ENCODE measurements at places on chromosomes 4 and X.

GRCh38 chrX:101659601-101660063, at the start of gene ARMCX2:
TSS of gene ARMCX2 (minus strand) at chrX:101659850. CDS start at chrX:101657588, 2,262 bp downstream.
- H3K27me3 ChIP-seq, result peaks cover 19% of the 10 kb centered on the region
- peaks cover 6% of the 10 kb centered on the region for H3K4me1 ChIP-seq
- peaks cover 3% of the 10 kb centered on the region for H3K36me3 ChIP-seq
- peak within 1 kb of the TSS; percentile 81 for H3K27ac ChIP-seq
- no peak for DNase-seq
- peak within 1 kb of the TSS; percentile 81 for H3K4me3 ChIP-seq

DNA sequence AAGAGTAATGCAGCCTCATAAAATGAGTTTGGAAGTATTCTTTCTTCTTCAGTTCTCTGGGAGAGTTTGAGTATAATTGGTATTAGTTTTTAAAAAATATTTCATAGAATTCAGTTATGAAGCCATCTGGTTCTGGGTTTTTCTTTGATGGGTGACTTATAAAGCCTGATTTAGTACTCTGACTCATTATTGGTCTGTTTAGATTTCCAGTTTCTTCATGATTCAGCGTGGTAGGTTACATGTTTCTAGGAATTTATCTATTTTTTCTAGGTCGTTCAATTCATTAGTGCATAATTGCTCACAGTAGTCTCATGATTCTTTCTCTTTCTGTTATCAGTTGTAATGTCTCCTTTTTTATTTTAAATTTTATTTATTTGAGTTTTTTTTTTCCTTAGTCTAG, 111.2 kb downstream of the CEP44 start:
- H3K36me3 ChIP-seq, result no peaks in the 10 kb centered on the region
- H3K4me1 ChIP-seq, result no peaks in the 10 kb centered on the region
- no peak overlapping the region for H3K4me3 ChIP-seq
- DNase-seq, result no peak
- H3K27me3 ChIP-seq, result no peaks in the 10 kb centered on the region

GRCh38 chrX:13569479-13570260, at the start of gene EGFL6:
TSS of gene EGFL6 (plus strand) at chrX:13569601. CDS start at chrX:13569862, 261 bp downstream.
- H3K27me3 ChIP-seq, result peaks cover 33% of the 10 kb centered on the region
- peak within 1 kb of the TSS; percentile 67 for H3K4me3 ChIP-seq
- H3K4me1 ChIP-seq, result peaks cover 2% of the 10 kb centered on the region
- no peak within 1 kb of the TSS for H3K27ac ChIP-seq

GRCh38 chr4:121728798-121729226, 32.0 kb upstream of the ANXA5 start:
- no peak for DNase-seq
- no peak overlapping the region for H3K27ac ChIP-seq
- H3K36me3 ChIP-seq, result no peaks in the 10 kb centered on the region
- H3K27me3 ChIP-seq, result peaks cover 9% of the 10 kb centered on the region

- H3K4me3 ChIP-seq, result no peak overlapping the region
- no peak for DNase-seq
- no peaks in the 10 kb centered on the region for H3K4me1 ChIP-seq
- H3K27me3 ChIP-seq, result no peaks in the 10 kb centered on the region
- H3K36me3 ChIP-seq, result peaks cover 7% of the 10 kb centered on the region
- no peak overlapping the region for H3K27ac ChIP-seq
Measured at GRCh38 chrX:23844502-23845138, 61.6 kb downstream of the SAT1 start.

DNA sequence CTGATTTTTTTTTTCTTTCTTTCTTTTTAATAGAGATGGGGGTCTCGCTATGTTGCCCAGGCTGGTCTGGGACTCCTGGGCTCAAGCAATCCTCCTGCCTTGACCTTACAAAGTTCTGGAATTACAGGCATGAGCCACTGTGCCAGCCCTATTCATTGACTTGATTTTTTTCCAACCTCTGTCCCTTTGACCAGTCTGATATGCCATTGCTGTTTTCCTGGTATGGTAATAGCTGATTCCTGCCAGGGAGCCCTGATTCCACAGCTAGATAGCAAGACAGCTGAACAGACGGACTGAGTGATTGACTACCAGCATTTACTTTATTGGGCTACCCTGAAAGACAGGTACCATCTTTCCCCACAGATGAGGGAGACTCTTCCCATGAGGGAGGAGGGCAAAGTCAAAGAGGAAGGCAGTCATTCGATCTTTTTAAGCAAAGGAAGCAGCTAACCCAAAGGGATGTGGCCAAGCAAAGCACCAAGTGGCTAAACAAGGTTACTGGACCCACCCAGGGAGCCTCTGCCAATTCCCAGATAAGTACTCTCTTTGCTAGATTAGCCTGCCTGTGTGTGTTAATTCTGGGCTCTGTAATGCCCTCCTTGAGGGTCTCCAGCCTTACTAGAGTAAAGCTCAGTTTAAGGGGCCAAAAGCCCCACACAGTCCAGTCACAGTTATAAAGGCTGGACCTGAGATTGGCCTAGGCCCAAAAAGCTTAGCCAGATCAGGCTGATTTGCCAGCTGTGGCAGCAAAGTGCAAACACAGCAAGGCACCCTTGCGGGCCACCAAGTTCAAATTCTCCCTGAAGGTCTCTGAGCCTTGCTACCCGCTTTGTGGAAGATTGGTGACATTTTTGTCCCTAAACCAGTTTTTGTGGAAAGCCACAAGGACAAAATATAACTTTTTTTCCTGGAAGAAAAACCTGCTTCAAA, 192.4 kb upstream of the GPC4 start:
- H3K27ac ChIP-seq, result no peak overlapping the region
- H3K27me3 ChIP-seq, result no peaks in the 10 kb centered on the region
- DNase-seq, result no peak
- no peaks in the 10 kb centered on the region for H3K36me3 ChIP-seq
- H3K4me1 ChIP-seq, result no peaks in the 10 kb centered on the region
- no peak overlapping the region for H3K4me3 ChIP-seq

GRCh38 chr4:138087066-138087719, 155.0 kb downstream of the SLC7A11 start:
- H3K27me3 ChIP-seq, result no peaks in the 10 kb centered on the region
- no peak for DNase-seq
- H3K27ac ChIP-seq, result no peak overlapping the region
- no peaks in the 10 kb centered on the region for H3K36me3 ChIP-seq

DNA sequence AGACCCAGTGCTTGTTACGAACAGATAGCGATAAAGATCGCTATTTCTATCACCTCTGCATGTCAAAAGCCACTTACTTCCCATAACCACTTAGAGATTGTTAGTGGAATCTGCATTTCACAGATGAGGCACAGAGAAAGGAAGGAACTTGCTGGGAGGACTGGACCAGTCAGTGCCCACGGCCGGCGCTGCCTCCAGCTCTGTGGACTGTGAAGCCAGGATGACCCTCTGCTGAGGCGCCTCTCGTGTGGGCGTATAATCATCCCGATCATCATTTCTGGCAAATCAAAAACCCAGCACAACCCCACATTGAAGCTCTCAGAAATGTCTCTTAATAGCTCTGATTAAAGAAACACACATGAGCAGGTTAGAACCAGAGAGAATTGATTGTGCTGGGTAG, 61.5 kb upstream of the ADRA2C start:
- peaks cover 80% of the 10 kb centered on the region for H3K27me3 ChIP-seq
- H3K27ac ChIP-seq, result no peak overlapping the region
- H3K4me3 ChIP-seq, result no peak overlapping the region
- H3K4me1 ChIP-seq, result no peaks in the 10 kb centered on the region
- no peaks in the 10 kb centered on the region for H3K36me3 ChIP-seq

DNA sequence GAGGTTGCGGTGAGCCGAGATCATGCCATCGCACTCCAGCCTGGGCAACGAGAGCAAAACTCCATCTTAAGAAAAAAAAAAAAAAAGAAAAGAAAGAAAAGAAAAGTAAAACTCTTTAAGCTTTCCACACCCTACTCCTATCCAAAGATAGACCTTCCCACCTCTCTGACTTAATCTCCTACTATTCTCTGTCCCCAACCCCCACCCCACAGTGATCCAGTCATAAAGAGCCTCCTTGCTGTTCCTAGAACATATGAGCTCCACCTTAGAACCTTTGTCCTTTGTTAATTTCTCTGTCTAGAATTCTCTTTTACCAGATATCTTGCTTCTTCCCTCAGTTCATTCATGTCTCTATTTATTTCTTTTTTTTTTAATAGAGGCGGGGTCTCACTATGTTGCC, 30.1 kb upstream of the MSN start:
- no peaks in the 10 kb centered on the region for H3K36me3 ChIP-seq
- no peak for DNase-seq
- no peak overlapping the region for H3K4me3 ChIP-seq
- peaks cover 5% of the 10 kb centered on the region for H3K4me1 ChIP-seq
- H3K27me3 ChIP-seq, result no peaks in the 10 kb centered on the region

DNA sequence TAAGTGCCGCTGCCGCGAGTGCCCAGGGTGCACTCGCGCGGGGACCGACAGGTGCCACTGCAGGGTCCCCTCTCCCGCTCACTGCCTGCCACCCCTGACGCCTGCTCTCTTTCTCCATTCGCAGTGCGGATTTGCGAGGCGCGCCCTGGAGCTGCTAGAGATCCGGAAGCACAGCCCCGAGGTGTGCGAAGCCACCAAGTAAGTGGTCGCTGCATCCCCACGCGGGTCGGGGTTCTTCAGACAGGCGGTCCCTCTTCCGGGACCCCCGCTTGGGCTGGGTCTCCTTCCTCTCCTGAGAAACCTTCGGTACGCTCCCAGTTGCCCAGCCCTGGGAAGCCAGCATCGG, 547 bp downstream of the GUCY1A1 start:
- peaks cover 20% of the 10 kb centered on the region for H3K27me3 ChIP-seq
- H3K27ac ChIP-seq, result no peak overlapping the region
- peaks cover 5% of the 10 kb centered on the region for H3K4me1 ChIP-seq

DNA sequence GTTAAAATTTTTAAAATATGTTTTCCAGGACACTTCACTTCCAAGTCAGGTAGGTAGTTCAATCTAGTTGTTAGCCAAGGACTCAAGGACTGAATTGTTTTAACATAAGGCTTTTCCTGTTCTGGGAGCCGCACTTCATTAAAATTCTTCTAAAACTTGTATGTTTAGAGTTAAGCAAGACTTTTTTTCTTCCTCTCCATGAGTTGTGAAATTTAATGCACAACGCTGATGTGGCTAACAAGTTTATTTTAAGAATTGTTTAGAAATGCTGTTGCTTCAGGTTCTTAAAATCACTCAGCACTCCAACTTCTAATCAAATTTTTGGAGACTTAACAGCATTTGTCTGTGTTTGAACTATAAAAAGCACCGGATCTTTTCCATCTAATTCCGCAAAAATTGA, 49.7 kb downstream of the XIAP start:
- no peak overlapping the region for H3K4me3 ChIP-seq
- H3K36me3 ChIP-seq, result peaks cover 52% of the 10 kb centered on the region
- H3K27ac ChIP-seq, result no peak overlapping the region
- H3K4me1 ChIP-seq, result peaks cover 6% of the 10 kb centered on the region
- DNase-seq, result no peak
- H3K27me3 ChIP-seq, result no peaks in the 10 kb centered on the region

- no peak overlapping the region for H3K27ac ChIP-seq
- no peaks in the 10 kb centered on the region for H3K36me3 ChIP-seq
- H3K27me3 ChIP-seq, result peaks cover 7% of the 10 kb centered on the region
- DNase-seq, result no peak
- no peaks in the 10 kb centered on the region for H3K4me1 ChIP-seq
Measured at GRCh38 chrX:39204353-39204752, 403.1 kb downstream of the MID1IP1 start.

DNA sequence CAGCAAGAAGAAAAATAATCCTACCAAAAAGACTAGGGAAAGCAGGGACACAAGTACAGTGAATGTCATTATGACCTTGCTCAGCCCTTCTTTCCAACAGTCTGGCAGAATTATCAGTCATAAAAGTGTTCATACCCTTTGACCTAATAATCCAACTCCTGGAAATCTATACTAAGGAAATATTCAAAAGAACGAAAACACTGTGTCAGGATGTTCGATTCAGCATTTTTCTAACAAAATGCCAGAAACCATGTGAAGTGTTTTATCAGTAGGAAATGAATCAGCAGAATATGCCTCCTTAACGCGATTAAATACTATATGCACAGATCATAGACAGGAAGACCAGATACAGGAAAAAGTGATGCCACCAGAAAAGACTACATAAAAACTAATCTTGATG, 16.2 kb upstream of the S100G start:
- H3K4me1 ChIP-seq, result no peaks in the 10 kb centered on the region
- no peak overlapping the region for H3K4me3 ChIP-seq
- no peaks in the 10 kb centered on the region for H3K36me3 ChIP-seq
- no peaks in the 10 kb centered on the region for H3K27me3 ChIP-seq
- DNase-seq, result no peak

DNA sequence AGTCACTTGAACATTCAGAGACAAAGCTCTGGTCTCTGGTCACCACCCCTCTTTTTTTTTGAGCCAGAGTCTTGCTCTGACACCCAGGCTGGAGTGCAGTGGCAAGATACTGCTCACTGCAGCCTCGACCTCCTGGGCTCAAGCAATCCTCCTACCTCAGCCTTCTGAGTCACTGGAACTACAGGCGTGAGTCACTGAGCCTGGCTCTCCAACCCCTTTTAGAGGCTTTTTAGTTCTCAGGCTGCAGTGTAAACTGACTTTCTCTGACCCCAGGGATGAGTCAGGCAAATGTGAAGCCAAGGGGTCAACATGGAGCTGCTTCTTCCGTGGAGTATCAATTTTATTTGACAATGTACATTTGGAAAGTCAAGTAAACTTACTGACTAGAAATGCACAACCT, 229.2 kb downstream of the PTTG2 start:
- no peak overlapping the region for H3K27ac ChIP-seq
- peaks cover 12% of the 10 kb centered on the region for H3K27me3 ChIP-seq
- H3K36me3 ChIP-seq, result no peaks in the 10 kb centered on the region
- H3K4me1 ChIP-seq, result no peaks in the 10 kb centered on the region
- DNase-seq, result no peak
- H3K4me3 ChIP-seq, result no peak overlapping the region

DNA sequence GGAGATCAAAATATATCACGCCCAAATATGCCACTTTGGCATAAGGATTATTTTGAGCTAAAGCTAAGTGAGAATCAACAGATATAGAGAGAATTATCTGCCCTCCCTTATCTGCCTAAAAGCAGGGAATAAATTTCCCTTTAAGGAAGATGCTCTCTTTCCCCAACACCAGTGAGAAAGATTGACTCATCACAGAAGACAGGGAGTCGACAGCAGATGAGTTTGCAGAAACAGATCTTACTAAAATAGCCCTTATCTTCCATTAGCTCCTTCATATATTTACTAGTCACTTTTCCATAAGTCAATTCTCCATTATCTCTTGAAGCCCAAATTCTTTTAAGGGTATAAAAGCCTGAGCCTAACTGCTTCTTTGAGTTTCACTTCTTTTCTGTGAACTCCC, 156.6 kb downstream of the CAMK2D start:
- no peak for DNase-seq
- peaks cover 11% of the 10 kb centered on the region for H3K4me1 ChIP-seq
- no peaks in the 10 kb centered on the region for H3K36me3 ChIP-seq
- H3K27me3 ChIP-seq, result no peaks in the 10 kb centered on the region

GRCh38 chr4:139562067-139562684, 6.2 kb upstream of the SETD7 start:
- peak overlapping the region; percentile 100 for H3K27ac ChIP-seq
- no peak for DNase-seq
- H3K4me1 ChIP-seq, result peaks cover 17% of the 10 kb centered on the region
- H3K4me3 ChIP-seq, result peak overlapping the region; percentile 29
